ENCODE measurements at places on chromosomes 1 and 21.

DNA sequence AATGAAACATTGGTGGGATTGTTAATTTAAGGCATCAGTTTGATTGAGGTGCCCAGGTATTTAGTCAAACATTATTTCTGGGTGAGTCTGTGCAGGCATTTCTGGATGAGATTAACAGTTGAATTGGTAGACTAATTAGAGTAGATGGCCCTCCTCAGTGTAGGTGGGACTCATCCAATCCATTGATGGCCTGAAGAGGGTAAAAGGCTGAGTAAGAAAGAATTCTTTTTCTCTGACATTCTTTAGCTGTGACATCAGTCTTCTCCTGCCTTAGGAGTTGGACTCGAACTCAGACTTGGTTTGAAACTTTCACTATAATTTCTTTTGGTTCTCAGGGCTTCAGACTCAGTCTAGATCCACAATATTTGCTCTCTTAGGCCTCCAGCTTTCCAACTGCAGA, 59.6 kb upstream of the ADAMTS5 start:
- no peak for DNase-seq

DNA sequence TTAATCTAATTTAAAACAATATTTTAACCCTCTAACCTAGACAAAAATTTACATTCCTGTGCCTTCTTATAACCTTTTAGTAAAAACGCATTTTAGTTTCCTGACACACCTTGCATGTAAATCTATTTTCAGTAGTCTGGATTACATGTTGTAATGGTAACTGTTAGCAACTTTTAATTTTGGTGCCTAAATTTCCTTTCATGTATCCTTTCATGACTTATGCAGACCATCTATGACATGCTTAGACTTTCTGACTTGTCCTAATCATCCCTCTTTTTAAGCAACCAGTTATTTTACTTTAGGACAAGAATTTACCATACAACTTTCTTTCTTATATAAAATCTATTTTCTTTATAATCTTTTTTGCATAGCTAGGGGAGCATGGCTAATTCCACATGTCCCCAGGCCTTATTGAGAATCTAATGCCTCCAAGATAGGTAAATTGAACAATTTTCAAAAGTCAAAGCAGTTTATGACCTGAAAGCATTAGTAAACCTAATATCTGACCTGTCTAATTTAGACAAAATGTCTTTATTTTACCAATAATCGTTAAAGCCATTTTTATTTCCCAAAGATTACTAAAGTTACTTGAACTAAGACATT, 57.5 kb upstream of the IL12RB2 start:
- no peak for DNase-seq

- DNase-seq, result no peak
Observed at GRCh38 chr1:214603819-214604252, 841 bp downstream of the CENPF start.

GRCh38 chr21:36820176-36821031, 121.5 kb downstream of the SIM2 start:
- DNase-seq, result no peak

DNA sequence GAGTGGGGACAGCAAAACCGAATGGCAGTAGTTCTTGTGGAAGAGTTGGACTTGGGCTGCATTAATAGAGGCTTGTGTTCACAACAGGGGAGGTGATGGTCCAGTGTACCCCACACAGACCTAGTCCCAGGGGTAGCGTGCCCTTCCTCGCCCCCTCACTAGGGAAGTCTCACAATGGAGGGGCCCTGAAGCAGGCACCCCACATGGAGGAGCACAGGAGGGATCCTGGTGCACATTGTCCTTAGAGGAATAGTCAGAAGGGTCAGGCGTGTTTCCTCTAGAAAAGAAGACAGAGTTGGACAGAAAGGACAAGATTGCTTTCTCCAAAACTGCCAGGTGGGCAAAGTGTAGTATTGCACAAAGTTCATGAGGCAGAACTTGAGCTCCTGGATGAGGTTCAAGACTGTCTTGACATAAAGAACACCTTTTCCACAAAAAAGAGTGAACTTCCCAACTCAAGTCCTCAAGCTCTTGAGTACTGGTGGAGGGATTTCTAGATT, 23.3 kb downstream of the ETNK2 start:
- no peak for DNase-seq

DNA sequence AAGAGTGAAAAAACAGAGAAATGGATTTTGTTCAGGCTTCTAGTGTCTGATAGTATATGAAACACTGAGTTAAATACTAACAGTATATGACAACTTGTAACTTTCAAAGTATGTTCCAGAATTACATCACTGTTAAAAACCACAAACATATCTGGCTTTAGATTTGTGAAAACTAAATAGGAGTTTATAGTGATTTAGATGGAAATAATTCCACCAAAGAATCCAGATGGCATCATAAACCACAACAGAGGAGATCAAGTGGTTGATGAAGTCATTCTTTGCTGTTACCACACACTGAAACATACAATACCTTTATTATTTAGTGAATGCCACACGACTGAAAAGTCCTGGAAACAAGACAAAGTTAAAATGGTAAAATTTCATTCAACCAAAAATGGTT, 37.2 kb downstream of the ALG14 start:
- DNase-seq, result no peak

GRCh38 chr1:15965228-15965767, 10.6 kb downstream of the ZBTB17 start:
- DNase-seq, result no peak

DNA sequence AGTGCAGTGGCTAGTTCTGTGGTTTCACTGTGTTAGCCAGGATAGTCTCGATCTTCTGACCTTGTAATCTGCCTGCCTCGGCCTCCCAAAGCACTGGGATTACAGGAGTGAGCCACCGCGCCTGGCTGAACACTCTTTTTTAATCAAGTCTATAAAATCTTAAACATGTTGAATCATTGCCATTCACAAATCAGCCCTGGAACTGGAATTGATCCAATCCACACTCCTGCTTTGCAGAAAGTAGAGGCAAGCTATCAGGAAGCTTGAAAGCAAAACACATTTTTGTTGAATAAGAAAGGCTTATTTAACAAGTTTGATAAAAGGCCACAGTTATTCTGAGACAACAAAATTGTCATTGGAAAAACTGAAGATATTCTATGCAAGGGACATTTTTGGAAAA, 18.3 kb upstream of the EFHD2 start:
- no peak for DNase-seq

- DNase-seq, result no peak
Observed at GRCh38 chr1:29383746-29384371, 147.5 kb downstream of the PTPRU start.

DNA sequence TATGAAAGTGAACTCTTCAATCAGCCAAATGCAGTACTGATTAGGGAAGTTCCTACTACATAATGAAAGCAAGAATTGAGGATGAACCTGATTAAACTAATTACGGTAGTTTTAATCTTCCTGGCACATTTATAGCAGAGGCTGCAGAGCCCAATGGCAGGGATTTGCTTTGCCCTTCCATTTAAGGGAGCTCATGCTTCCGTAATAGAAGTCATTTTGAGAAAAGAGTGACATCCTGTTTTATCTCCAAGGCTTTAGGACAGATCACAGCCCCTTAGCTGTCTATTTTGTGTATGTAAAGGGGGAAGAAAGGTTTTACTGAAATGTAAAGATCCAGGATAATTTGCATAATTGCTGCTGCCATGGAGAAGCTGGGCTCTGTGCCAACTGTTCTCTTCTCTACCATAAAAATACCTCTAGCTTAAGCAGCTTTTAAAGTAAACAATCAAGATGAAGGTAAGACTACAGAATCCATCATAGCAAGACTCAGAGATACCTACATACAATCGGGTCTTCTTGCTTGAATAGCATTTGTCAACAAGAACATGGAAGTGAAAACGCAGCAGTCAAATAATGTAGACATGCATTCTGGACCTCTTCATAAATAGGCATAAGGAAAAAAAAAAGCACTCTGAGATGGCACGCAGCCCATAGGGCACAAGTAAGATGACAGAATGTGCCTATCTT, 62.5 kb downstream of the ASH1L start:
- no peak for DNase-seq

- no peak for DNase-seq
Observed at GRCh38 chr21:28675331-28676041, 317.2 kb downstream of the LTN1 start.

- DNase-seq, result no peak
Observed at GRCh38 chr1:205375835-205376545, 19.3 kb upstream of the KLHDC8A start.

DNA sequence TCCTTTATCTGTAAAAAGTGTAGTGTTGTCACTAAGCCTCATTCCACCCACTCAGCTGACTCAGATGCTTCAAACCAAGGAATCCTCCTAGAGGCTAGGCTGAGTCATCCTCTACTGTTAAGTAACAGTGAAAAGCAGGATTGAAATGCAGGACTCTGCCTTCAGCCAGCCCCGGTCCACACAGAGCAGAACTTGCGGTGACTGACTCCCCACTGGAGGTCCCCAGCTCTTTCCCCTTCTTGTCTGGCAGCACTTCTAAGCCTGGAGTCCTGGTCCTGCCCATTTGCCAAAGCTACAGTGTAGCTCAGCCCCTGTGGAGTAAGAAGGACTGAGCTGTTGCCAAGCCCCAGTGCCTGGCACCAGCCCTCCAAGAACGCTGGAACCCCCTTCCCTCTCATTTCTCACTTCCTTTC, 1.7 kb downstream of the RAB7B start:
- DNase-seq, result no peak

DNA sequence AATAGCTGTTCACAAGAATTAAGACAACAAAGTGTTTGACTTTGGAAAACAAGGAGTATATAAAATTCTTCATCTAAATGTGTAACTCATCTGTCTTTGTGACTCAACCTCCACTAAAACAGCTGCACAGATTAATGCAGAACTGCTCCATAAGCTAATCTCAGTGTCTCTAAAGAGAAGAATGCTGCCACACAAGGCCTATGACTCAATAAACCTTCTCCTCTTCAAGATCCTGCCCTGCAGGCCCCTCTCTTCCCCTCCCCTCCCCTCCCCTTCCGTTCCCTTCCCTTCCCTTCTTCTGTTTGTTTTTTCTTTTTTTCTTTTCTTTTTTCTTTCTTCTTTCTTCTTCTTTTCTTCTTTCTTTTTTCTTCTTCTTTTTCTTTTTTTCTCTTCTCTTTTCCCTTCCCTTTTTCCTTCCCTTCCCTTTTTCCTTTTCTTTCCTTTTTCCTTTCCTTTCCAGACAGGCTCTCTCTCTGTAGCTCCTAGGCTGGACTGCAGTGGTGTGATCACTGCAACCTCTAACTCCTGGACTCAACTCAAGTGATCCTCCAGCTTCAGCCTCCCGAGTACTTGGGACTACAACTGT, 1052.8 kb downstream of the BRINP3 start:
- no peak for DNase-seq

GRCh38 chr1:48792961-48793360, 16.3 kb upstream of the BEND5 start:
- DNase-seq, result no peak

DNA sequence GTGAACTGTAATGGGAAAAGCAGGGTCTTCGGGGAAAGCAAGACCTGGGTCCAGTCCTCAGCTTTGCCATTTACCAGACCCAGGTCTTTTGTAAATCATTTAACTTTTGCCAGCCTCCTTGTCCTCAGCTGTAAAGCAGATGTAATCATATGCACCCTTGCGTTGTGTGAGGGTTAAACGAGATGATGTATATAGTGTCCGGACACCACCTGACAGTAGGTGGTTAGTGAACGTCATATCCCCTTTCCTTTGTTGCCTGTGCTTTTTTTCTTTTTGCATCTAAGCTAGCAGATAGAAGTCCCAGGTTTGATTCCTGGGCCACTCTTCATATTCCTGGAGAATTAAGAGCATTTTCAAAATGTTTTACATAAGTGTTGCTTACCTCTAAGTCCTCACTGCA, 28.5 kb downstream of the IL12RB2 start:
- DNase-seq, result no peak

DNA sequence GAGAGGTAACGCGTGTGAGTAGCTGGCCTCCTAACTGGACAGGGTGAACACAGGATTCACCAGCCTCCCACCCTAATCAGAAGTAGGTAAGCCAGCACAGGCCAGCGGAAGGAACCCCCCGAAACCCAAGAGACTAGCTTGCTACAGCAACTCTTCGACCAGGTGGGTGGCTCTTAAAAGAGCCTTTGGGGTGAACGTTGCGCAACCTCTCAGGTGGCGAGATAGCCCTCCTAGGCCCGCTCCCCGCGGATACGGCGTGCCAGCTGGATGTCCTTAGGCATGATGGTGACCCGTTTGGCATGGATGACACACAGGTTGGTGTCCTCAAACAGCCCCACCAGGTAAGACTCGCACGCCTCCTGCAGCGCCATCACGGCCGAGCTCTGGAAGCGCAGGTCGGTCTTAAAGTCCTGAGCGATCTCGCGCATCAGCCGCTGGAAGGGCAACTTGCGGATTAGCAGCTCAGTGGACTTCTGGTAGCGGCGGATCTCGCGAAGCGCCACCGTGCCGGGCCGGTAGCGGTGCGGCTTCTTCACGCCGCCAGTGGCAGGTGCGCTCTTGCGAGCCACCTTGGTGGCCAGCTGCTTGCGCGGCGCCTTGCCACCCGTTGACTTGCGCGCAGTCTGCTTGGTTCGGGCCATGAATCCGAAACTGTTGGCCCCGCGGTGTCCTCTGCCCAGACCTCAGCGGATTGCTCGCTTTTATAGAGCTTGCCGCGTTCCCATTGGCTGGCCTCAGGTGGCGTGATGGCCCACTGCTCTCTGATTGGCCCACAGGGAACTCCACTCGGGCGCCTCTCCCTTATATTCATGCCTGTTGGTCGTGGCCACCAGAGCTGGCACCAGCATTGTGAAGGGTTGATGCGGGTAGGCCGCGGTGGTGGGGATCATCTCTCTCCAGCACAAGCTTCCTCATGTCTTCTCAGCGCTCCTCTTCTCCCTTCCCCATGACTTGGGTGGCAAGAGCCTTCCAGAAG, 8.3 kb upstream of the TRIM17 start:
- DNase-seq, result no peak

DNA sequence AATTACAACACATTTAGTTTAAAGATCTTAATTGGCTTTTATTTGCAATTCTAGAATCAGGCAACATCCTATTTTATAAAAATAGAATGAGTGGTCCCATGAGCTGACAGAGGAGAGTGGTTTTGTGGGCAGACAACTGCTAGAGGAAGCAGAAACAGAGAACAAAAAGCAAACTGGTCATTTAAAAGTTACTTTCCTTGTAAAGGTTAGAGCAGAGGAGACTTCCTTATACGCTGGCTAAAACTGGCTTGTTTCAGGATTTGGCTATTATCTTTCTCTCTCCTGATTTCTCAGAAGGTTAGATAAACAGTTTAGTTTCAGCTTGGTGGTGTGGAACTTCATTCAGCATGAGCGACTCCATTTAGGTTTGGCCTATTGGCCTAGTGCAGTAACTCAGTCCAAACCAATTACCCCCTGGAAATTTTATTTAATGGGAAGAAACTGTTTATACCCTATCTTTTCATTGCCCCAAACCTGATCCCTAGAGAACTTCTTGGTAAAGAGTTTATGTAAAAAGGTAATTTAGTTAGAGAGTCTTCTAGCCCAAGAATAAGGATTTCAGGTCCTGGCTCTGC, 32.2 kb upstream of the IL20 start:
- DNase-seq, result no peak

DNA sequence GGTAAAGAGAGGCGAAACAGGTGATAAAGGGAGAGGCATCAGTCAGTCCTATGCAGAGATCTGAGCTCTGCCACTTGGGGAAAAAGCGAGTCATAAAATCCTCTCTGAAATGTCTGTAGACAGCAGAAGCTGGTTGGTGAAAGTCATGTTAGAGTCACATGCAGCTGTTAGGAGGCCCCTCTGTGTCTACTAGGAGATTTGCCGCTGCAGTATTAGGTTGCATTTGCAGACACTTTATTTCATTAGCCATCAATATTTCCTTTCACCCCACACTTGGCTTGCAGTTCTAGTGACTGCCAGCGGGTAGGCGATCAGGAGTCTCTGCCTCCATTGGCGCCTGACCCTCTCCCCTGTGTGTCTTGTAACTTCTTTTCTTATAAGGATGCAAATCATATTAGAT, 16.2 kb downstream of the ATP1A4 start:
- DNase-seq, result no peak

GRCh38 chr1:162840250-162840839, 20.6 kb downstream of the CCDC190 start:
- no peak for DNase-seq
